Skin of body (tissue), 3 donors: ENCODE measurements at places on chromosomes 16 and 17. TPM values are rescaled to one million over a fixed set of nuclear protein-coding genes. Genes with fewer than 3 reads are reported as not detected.

C17orf107 gene
- total RNA-seq: 6.0 TPM

DNA sequence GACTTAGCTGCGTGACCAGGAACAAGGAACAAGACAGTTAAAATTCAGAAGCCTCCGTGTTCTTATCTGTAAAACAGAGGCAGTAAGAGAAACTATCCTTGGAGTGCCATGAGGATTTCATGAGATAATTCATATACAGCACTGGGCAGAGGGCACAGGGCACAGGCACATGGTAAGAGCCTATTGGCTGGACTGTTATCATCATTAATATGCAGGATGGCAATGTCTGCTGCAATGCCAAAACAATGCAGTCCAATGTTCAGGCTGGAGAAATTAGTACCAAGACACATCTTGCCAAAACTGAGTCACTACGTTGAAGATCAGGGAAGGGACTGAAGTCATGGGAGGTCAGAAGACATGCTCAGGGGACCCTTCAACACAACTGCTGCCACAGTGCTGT, 13.6 kb downstream of the CDRT4 start:
- no peak for DNase-seq

DNA sequence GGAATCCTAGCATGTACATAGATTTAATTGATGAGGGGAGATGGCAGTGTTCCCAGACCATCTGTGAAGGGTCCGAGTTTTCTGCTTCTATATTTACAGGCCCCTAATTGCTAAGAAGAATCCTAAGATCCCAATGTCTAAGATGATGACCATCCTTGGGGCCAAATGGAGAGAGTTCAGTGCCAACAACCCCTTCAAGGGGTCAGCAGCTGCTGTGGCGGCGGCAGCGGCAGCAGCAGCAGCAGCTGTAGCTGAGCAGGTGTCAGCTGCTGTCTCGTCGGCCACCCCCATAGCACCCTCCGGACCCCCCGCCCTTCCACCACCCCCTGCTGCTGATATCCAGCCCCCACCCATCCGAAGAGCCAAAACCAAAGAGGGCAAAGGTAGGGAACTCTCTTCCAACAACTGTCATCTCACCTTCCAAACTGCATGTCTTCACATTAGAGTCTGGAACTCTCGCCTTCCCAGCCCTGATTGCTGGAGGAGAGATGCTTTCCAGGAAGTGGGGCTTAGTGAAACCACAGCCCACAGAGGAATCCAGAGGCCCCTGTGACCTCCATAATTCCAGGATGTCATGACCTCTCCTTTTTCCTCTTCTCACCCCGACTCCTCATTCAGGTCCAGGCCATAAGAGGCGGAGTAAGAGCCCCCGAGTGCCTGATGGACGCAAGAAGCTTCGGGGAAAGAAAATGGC, 4.7 kb downstream of the CHD3 start:
- no peak for DNase-seq

DNA sequence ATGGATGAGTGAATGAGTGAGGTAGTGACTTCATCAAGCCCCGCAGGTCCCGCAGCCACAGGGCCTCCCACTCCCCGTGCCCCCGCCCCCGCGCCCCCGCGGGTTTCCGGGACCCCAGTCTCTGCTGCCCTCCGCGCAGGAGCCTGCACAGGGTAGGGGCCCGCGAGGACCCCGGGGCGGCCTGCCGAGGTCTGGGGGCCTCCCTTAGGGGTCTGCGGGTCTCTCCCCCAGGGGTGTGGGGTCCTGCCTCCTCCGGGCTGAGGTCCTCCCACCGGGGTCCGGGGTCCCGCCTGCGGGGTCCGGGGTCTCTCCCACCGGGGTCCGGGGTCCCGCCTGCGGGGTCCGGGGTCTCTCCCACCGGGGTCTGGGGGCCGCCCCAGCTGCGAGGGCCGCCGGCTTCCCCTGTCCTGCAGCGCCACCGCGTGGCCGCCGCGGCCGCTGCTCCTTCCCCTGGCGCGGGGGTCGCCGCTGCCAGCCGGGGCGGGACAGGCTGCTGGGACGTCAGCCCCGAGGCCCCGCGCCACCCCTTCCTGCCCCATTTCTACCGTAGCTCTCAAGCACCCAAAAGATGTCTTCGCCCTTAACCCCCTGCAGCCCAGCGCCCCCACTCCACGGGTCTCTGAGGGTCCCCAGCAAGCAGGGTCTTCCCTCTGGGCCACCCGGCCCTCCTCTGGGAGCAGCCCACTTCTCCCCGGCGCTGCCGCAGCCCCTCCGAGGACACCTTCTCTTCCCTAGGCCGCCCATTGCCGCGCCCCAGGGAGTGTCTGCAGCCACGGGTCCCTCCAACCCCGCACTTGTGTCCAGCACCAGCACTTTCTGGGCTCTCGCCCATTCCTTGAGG, 10.4 kb upstream of the CHMP6 start:
- DNase-seq: no peak
